Esophagus (tissue), 2 donors: ENCODE measurements at places on chromosomes 7 and 10. TPM values are rescaled to one million over a fixed set of nuclear protein-coding genes. Genes with fewer than 3 reads are reported as not detected.

The H2AZ2 gene
- polyA plus RNA-seq: 93.6 TPM

The ADAMTS14 gene
- polyA plus RNA-seq: 2.2 TPM

The PNLIPRP1 gene
- polyA plus RNA-seq: 0.15 TPM

The SFMBT2 gene
- 0.55 TPM for polyA plus RNA-seq

The SCIN gene
- polyA plus RNA-seq: 10.4 TPM

The SPDYE1 gene
- 0.01 TPM for polyA plus RNA-seq

The TMEM26 gene
- polyA plus RNA-seq: 0.02 TPM

The C10orf53 gene
- not detected for polyA plus RNA-seq

The DNAJC12 gene
- 0.75 TPM for polyA plus RNA-seq

The CHST15 gene
- 1.4 TPM for polyA plus RNA-seq

The CYP2C19 gene
- 0.35 TPM for polyA plus RNA-seq

The ASAH2 gene
- polyA plus RNA-seq: 0.20 TPM

The CH25H gene
- 2.8 TPM for polyA plus RNA-seq

The TMEM196 gene
- not detected for polyA plus RNA-seq

The ACTL6B gene
- polyA plus RNA-seq: not detected

The CAMK1D gene
- 5.6 TPM for polyA plus RNA-seq

The SUN3 gene
- not detected for polyA plus RNA-seq

The CCL24 gene
- polyA plus RNA-seq: 0.68 TPM

The CPA2 gene
- 0.14 TPM for polyA plus RNA-seq

The ACSM6 gene
- not detected for polyA plus RNA-seq

The OR2A25 gene
- polyA plus RNA-seq: not detected

The TBATA gene
- not detected for polyA plus RNA-seq

The A1CF gene
- polyA plus RNA-seq: not detected

The PRSS37 gene
- not detected for polyA plus RNA-seq

The MEIG1 gene
- not detected for polyA plus RNA-seq

The ZSCAN21 gene
- 3.9 TPM for polyA plus RNA-seq

The ACTA2 gene
- polyA plus RNA-seq: 164 TPM

The HK1 gene
- 105 TPM for polyA plus RNA-seq

The ADRA2A gene
- 0.08 TPM for polyA plus RNA-seq

The TRIM74 gene
- polyA plus RNA-seq: 0.41 TPM

The HOXA9 gene
- polyA plus RNA-seq: 0.49 TPM

The RSPH10B2 gene
- polyA plus RNA-seq: 0.10 TPM

The CSTF2T gene
- polyA plus RNA-seq: 4.7 TPM

The CRYGN gene
- polyA plus RNA-seq: not detected

The ENTPD1 gene
- 3.7 TPM for polyA plus RNA-seq

The TCAF2 gene
- polyA plus RNA-seq: 4.4 TPM

The GIMAP2 gene
- 2.1 TPM for polyA plus RNA-seq

The NEUROG3 gene
- not detected for polyA plus RNA-seq

The PSTK gene
- polyA plus RNA-seq: 2.9 TPM

The OPALIN gene
- not detected for polyA plus RNA-seq

The DDIT4 gene
- 332 TPM for polyA plus RNA-seq

The VSIR gene
- polyA plus RNA-seq: 41.9 TPM

The OR2A12 gene
- not detected for polyA plus RNA-seq

The AGR2 gene
- 3.3 TPM for polyA plus RNA-seq

The NPFFR1 gene
- polyA plus RNA-seq: 0.01 TPM

The TMEM176B gene
- polyA plus RNA-seq: 15.6 TPM
